ENCODE measurements at places on chromosomes 2 and 18. TPM values are rescaled to one million over a fixed set of nuclear protein-coding genes. Genes with fewer than 3 reads are reported as not detected.

DNA sequence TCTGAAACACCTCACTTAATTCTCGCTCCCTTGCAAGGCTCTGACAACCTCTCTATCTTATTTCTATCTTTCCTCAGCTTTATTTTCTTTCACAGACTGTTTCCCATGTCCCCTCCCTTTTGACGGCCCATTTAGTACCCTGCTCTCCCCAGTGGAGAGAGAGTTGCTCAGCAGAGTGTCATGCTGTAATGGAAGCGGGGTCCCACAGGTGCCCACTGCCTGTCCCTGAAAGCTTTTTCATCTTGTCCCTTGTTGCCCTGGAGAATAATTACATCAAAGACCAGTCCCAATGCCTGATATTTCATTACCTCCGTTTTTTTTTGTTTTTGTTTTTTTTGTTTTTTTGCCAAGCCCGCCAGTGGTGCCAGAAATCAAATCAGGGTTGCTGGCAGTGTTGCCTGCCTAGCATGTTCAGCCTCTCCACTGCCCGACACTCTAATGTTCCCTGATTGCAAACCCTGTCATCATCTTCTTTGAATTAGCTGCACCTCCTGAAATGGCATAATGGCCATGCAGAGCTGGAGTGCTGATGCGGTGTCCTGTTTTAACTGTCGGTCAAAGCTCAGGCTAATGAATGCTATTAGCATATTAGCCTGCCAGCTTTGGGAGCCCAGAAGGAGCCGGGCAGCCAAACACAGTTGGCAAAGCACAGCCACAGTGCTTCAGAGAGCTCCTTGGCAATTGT, 71.2 kb upstream of the CAVIN2 start:
- no peak for DNase-seq

Gene FRZB
- 45.5 TPM for total RNA-seq

- no peak for DNase-seq
Measured at GRCh38 chr2:196322973-196323810, 151.8 kb upstream of the STK17B start.

Gene SKOR2
- total RNA-seq: not detected

DNA sequence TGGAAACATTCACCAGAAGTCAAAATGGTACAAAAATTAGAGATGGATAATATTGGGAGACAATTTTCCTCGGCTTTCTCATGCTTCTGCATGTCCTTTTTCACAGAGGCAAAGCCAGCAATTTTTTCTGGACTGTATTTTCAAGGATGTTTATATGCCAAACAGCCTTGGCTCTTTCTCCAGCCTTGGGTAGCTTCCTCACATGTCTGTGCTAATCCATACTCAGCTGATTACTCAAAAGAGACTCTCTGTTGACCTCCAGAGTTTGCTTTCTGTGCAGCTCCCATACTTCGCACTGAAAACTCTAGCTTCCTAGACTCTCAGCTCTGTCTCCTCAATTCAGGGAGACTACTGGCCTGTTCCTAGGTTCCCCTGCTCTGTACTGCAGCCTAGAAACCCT, 10.6 kb downstream of the C18orf63 start:
- no peak for DNase-seq
